Fibroblast of villous mesenchyme (primary cell): ENCODE measurements at places on chromosomes 6 and 20. TPM values are rescaled to one million over a fixed set of nuclear protein-coding genes. Genes with fewer than 3 reads are reported as not detected.

- DNase-seq = peak; percentile 96
Observed at GRCh38 chr20:41317546-41318270, at the start of gene ZHX3. TSS of gene ZHX3 (minus strand) at chr20:41317731. CDS start at chr20:41204916, 112,815 bp downstream.

GRCh38 chr20:16113736-16114135, 459.5 kb downstream of the KIF16B start:
- DNase-seq = no peak

Gene APCDD1L
- total RNA-seq = 0.86 and 2.9 TPM in 2 replicates

- DNase-seq = no peak
Observed at GRCh38 chr6:163095401-163095800, 319.1 kb upstream of the QKI start.

Gene OR12D3
- total RNA-seq = not detected in 2 replicates

DNA sequence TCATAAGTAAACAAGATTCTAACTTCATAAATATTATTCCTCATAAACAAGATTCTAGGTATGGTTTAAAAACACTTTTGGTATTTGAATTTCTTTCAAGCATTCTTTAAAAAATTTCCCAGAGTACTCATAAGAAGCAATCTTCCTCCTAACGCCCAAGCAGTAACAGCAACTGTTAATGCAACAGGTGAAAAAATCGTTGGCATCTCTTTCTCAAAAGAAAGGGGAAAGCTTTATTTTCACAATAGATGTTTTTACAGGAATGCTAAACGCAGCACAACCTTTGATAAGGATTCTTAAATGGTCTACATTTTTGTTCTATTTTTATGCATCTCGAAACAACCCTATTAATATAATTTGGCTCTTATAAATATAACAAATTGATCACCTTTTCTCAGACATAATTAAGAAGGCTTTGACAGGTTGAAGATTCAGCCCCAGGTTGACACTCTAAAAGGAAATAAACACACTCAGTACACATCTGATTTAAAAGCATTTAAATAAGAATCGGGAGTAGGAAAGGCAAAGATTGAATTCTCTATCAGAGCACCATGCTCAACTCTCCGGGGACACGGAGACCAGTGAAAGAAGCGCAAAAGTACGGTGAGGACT, 634 bp downstream of the AHI1 start:
- DNase-seq = no peak

DNA sequence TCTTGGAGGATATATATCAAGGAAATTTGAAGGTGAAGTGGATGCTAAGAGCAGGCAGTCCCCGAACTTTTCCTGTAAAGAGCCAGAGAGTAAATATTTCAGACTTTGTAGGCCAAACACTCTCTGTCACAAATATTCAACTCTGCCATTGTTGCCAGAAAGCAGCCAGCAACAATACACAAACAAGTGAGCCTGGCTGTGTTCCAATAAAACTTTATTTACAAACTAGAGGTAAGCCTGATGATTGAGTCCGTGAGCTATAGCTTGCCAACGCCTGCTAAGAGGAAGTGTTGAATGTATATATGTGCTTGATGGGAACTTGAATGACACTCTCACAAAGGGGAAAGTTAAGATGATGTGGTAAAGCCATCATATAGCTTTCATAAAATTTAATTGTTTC, 166.0 kb upstream of the PLN start:
- DNase-seq = no peak

GRCh38 chr6:150579611-150580010, 20.1 kb upstream of the PLEKHG1 start:
- DNase-seq = no peak

DNA sequence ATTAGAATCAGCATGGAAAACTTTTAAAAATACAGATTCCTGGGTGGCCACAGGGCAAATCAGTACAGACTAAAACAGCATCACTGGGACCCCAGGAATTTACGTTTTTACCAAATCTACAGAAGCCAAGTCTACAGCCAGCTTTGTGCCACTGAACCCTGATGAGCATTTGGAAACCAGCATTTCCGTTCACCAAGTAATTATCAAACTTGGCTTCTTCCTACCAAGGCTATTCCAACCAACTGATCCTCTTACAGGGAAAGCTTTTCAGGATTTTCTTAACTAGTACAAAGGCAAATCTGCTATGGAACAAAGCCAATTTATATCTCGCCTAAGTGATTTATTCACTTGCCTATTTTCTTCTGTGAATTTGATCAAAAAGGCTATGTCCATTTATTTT, 47.0 kb downstream of the PLAGL1 start:
- DNase-seq = no peak

- no peak for DNase-seq
Observed at GRCh38 chr6:110037726-110038295, 59.7 kb downstream of the GPR6 start.

Gene MCCD1
- total RNA-seq = not detected in 2 replicates

DNA sequence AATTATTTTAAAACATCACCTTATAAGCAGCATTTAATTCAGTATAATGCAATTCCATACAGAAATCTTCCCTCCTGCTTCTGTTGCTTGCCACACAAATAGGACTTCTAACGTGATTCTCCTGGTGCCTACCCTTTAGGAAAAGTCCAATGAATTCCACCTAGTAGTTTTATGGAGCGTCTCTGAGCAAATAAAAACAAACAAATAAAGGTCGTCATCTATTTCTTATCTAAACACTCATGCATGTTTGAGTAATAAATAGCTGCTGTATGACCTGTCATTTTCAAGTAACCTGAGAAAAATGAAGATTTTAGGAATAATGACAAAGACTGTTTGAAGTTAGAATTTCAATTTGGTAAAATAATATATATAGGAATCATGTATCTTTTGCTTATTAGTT, 102.7 kb downstream of the BMP5 start:
- no peak for DNase-seq

GRCh38 chr20:49457444-49457843, 25.0 kb downstream of the KCNB1 start:
- no peak for DNase-seq

GRCh38 chr20:36097337-36098151, 57.0 kb upstream of the EPB41L1 start:
- no peak for DNase-seq

Gene OR2H2
- not detected in 2 replicates for total RNA-seq

DNA sequence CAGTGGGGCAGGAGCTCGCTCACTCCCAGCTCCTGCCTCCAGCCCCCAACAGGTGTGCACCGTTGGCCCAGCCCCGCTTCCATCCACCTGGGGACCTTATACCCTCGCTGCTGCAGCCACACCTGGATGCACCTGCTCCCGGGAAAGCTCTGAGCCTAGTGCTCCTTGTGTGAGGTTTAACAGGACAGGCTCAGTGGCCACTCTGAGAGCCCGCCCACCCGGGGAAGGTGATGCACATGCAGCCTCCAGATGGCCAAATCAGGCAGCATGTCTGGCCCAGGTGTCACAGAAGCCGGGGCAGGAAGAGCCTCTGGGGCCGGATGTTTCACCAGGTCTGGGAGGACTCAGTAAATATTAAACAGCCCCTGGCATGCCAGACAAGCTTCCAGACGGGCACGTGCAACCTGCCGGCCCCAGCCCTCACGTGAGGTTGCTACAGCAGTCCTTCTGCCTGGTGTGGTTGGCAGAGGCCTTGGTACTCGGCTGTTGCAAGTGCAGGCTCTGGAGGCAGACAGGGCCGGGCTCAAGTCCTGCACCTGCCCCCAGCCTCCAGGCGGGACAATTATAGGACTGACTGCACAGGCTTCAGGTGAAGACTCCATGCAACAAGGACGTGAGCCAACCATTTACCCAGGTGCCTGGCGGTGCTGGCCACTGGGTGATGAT, 66.9 kb downstream of the RIPOR3 start:
- DNase-seq = no peak

Gene RGS17
- 1.3 and 2.9 TPM in 2 replicates for total RNA-seq

GRCh38 chr20:33602826-33603590, 59.1 kb upstream of the C20orf144 start:
- peak; percentile 11 for DNase-seq

Gene FKBP1C
- total RNA-seq = 0.43 and 1.6 TPM in 2 replicates

DNA sequence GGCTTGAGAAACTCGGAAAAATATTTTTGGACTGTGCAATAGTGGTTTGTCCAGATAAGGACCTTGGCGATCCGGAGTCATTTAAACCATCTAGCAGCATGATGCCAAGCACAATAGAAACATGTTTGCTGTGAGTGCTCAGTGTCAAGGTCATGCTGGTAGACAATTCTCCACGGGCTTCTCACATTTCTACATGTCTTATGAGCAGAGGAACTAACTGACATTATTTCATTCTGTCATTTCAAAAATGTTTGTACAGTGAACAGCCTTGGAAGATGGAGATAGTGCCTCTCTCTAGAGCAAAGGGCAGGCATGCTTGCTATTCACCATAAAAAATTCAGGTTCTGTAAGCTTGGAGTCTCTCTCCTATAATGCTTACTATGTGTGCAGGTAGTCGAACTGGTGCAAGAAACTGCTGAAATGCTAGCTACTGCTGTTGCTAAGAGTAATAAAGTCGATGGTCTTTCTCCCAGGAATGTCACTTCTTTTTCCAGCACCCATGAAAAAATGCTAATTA, 25.4 kb upstream of the CCN2 start:
- no peak for DNase-seq

DNA sequence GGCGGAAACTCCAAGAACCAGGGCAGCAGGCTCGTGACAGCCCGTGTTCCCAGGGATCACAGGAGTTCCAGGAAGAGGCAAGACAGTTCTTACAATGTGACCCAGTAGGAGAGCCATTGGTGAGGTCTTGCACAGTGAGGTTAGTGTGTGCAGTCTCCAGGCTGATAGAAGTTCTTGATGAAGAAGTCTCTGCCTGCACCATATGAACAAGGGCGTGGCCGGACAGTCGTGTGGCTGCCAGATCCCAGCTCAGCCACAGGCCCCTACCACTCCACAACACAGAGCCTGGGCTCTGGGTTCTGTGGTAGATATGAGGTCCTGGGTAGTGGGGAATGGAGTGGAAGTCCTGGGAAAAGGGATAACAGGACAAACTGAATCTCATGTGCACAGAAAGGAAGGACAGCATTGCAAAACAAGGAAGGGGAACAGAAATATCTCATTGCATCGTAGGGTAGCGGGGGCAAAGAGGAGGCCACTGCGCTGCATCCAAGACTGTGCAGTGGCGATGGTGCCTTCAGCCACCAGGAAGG, 65.2 kb downstream of the STX11 start:
- peak; percentile 41 for DNase-seq

Gene PGBD1
- total RNA-seq = 5.6 and 6.8 TPM in 2 replicates

GRCh38 chr6:1313384-1313766, 1.5 kb downstream of the FOXQ1 start:
- no peak for DNase-seq
